Activated CD8-positive, alpha-beta memory T cell treated with anti-CD3 and anti-CD28 coated beads for 36 hours (primary cell): ENCODE measurements at places on chromosomes 2 and 18. TPM values are rescaled to one million over a fixed set of nuclear protein-coding genes. Genes with fewer than 3 reads are reported as not detected.

LAMA1 gene
- not detected for total RNA-seq

MTX2 gene
- total RNA-seq: 28.6 TPM

UGT1A3 gene
- total RNA-seq: not detected

LYPD6B gene
- total RNA-seq: not detected

MAL gene
- total RNA-seq: 30.7 TPM

CSRNP3 gene
- total RNA-seq: not detected

CNOT9 gene
- 138 TPM for total RNA-seq

MAT2A gene
- 396 TPM for total RNA-seq

IL37 gene
- not detected for total RNA-seq

PTRHD1 gene
- total RNA-seq: 27.1 TPM

EPHA4 gene
- total RNA-seq: 2.0 TPM

MDH1B gene
- total RNA-seq: 0.34 TPM

GLI2 gene
- not detected for total RNA-seq

REEP1 gene
- 0.23 TPM for total RNA-seq

SRD5A2 gene
- total RNA-seq: not detected

PEX13 gene
- 19.1 TPM for total RNA-seq

AKAIN1 gene
- total RNA-seq: not detected

NTSR2 gene
- not detected for total RNA-seq

GCKR gene
- total RNA-seq: not detected

PPP1CB gene
- total RNA-seq: 225 TPM

PLB1 gene
- 0.51 TPM for total RNA-seq

SOX11 gene
- total RNA-seq: not detected

CLEC4F gene
- total RNA-seq: not detected

SAG gene
- not detected for total RNA-seq

OTOS gene
- not detected for total RNA-seq

CCBE1 gene
- not detected for total RNA-seq

MAB21L4 gene
- total RNA-seq: not detected

KLHL30 gene
- not detected for total RNA-seq

CNTNAP5 gene
- total RNA-seq: not detected

WDR35 gene
- 12.2 TPM for total RNA-seq

FIGN gene
- not detected for total RNA-seq

RIT2 gene
- not detected for total RNA-seq

FAM237A gene
- total RNA-seq: not detected

SGO2 gene
- 26.3 TPM for total RNA-seq

CD28 gene
- total RNA-seq: 75.2 TPM

TCF23 gene
- total RNA-seq: not detected

FOXD4L1 gene
- 0.21 TPM for total RNA-seq

HOXD12 gene
- not detected for total RNA-seq

SERPINB3 gene
- not detected for total RNA-seq

CYP27A1 gene
- not detected for total RNA-seq

IL36A gene
- total RNA-seq: not detected

UGT1A10 gene
- not detected for total RNA-seq

ARPC2 gene
- 560 TPM for total RNA-seq

CPO gene
- total RNA-seq: not detected

SPR gene
- 12.0 TPM for total RNA-seq

DGKD gene
- total RNA-seq: 58.8 TPM
